CD4-positive, alpha-beta T cell treated with Interleukin-17A for 4 hours (primary cell): ENCODE measurements at places on chromosomes 5 and 9.

GRCh38 chr9:96508227-96508940 is 58.4 kb downstream of the HABP4 start:
- no peak for DNase-seq

DNA sequence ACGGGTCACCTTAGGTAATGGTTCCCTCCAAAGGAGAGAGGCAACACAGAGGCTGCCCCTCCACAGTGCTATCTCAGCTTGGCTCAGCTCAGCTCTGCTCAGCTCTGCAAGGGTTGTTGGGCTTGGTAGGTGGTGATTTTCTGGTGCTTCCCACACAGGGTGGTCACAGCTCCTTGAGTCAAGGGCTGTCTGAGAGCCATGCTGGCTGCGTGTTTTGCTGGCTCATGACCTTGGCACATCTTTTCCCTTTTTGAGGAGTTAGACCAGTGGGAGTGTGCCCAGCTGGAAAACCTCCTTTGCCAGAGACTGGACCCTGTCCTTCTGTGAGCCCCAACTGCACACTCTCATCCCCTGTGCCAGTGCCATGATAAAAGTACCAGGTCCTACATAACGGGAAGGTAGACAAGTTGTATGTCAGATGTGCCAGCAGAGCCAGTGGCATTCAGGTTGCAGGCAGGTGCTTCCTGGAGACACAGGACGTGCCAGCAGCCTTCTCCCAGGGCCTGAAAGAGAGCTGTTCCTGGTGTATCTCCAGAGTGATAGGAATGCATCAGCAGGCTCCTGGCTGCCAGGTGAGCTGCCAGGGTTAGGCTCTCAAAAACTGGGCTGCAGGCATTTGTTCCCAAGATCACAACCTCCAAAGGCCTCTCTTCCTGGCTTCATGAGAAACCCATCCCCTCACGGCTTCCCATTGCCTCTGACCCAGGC is 118.6 kb upstream of the CXCL14 start:
- DNase-seq, result no peak

GRCh38 chr5:129001841-129002526 is 36.7 kb downstream of the SLC27A6 start:
- no peak for DNase-seq

DNA sequence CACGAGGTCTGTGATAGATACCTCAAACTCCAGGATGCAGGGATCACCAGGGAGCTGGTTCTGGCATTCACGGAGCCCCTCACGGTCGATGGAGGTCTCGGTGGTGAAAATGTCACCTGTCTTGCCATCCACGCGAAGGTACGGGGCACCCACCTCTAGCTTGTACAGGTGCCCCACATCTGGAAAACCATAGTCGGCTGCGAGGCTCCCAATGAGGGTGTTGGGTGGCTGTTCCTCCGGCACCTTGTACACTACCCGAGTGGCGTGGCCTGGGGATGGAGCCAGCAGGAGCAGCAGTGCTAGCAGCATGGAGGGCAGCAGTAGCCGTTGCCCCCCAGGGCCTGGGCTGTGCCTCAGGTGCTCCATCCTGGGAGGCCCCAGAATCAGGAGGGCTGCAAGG is 9.2 kb downstream of the PCDH1 start:
- no peak for DNase-seq

DNA sequence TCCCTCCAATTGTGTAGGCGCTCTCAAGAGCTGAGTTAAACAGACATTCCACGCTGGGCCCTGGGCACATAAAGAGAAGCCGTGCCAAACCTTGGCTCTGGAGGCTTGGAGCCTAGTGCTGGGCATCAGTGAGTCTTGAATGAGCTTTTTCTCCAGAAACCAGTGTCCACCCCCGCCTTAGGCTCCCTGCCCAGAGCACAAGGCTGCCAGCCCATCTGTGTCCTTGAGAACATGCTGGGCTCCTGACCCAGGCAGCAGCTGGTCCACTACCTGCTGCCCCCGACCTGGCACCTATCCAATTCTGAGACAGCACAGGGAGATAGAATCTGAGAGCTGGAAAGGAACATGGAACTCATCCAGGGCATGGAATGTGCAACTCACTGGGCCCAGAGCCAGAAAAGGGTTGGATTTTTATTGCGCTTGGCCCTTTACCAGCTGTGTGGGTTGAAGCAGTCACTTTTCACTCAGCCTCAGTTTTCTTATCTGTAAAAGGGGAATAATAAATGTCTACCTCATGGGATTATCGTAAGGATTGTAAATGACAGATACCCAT is 92.4 kb upstream of the CPLX2 start:
- DNase-seq, result no peak

GRCh38 chr9:69549310-69550202 is 122.6 kb downstream of the APBA1 start:
- peak; percentile 15 for DNase-seq

DNA sequence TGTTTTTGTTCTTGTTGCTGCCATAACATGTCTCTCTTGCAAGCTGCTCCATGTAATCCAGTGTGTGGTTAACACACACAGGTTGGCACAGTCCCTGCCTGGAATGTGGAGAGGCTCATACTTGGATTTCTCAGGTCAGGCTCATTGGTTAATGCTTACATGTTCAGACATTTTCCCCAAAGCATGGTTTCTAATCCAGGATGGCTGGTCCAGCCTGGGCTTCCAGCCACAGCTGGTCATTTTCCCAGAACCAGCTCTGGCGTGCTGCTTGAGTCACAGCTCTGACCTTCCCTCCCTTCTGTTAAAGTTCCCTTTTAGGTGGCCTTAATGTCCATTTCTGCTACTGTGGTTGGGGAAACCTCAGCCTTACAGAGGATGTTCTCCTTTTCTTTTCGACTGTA is 294.3 kb downstream of the TAF11L14 start:
- no peak for DNase-seq

- DNase-seq, result no peak
Observed at GRCh38 chr9:120676767-120677402, 37.4 kb downstream of the MEGF9 start.

- peak; percentile 3 for DNase-seq
Observed at GRCh38 chr5:132467287-132467984, 23.1 kb downstream of the IRF1 start.

DNA sequence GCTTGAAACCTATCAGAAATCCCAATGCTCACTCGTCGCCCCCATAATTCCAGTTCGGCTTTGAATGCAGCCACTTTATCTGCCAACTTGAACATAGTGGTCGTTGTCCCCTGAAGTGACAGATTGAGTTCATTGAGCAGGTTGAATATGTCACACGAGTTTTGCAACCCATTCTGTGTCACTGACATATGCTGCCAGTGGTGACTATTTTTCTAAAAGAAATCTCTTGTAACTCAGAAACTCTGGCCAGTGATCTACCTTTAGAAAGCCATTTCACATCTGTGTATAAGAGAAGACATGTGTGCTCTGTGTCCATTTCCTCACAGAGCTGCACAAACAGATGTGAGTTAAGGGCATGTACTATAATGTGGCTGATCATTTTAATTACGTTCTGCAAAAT is 47.0 kb upstream of the LARP1 start:
- no peak for DNase-seq

GRCh38 chr5:39846144-39846543 is 421.4 kb upstream of the DAB2 start:
- no peak for DNase-seq

GRCh38 chr5:40791715-40792139 is 6.4 kb downstream of the PRKAA1 start:
- DNase-seq, result no peak

- no peak for DNase-seq
Observed at GRCh38 chr9:137802021-137802420, 75.6 kb upstream of the CACNA1B start.

DNA sequence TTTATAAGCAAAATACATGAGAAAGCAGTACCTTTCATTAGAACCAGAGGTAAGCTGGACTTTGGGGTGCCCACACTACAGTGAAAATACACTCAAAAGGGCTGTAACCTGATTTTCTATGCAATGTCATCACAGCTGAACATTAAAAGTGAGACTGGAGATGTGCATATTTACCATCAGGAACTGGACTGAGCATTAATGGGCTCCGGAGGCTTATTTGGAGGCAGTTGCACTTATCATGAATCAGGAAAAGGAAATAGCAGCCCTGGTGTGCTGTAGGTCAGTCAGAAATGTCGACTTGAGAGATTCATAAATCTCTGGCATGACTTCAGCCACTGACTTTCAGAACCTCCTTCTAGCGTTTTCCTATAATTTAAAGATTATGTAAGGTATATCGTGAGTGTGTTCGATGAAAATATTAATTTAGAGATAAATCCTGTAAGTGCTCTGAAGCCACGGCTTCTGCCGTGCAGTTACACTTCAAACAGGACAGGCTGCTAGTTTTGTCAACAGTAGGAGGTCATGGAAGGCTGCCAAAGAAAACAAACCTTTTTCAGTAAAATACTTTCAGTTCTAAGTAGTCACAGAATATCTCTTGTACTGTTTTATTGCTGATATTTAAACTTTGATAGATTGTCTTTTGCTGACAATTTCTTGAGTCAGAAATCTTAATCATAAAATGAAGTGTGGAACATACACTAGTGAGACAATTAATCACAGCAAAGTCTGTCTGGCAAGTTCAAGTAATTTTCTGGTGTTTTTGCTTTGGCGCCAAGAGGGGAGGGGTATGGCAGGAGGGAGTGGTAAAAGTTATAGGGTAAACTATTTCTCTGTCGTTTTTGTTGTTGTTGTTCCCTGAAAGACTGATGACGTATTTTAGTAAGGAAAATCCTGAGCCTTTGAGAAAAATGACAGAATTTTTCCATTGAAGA is 939.7 kb downstream of the NR2F1-AS1 start:
- no peak for DNase-seq

- DNase-seq, result no peak
Observed at GRCh38 chr9:89623925-89624420, 19.2 kb downstream of the GADD45G start.

GRCh38 chr5:88401686-88402085 is 133.0 kb upstream of the TMEM161B start:
- no peak for DNase-seq

GRCh38 chr5:56813302-56813701 is 2.0 kb upstream of the MAP3K1 start:
- no peak for DNase-seq

DNA sequence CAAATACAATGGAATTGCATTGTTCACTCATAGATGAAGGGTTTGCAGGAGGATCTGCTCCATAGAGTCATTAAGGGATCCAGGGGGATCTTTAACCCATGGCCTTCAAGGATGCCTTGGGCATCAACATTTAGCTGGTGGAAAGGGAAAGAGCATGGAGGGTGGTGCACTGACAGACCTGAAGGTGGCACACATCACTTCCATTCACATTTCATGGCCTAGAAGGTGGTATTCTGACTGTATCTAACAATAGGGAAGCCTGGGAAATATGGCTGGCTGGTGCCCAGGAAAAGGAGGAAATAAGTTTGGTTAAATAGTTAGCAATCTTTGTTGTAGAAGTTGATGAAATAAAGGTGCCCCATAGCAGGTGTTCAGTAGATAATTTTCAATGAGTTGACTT is 230.2 kb downstream of the CD180 start:
- no peak for DNase-seq

GRCh38 chr9:71770170-71770569 is 1.9 kb upstream of the CEMIP2 start:
- DNase-seq, result no peak

GRCh38 chr5:113292462-113292861 is 142.3 kb downstream of the TSSK1B start:
- DNase-seq, result no peak

GRCh38 chr9:82679472-82679871 is 383.5 kb downstream of the RASEF start:
- no peak for DNase-seq

DNA sequence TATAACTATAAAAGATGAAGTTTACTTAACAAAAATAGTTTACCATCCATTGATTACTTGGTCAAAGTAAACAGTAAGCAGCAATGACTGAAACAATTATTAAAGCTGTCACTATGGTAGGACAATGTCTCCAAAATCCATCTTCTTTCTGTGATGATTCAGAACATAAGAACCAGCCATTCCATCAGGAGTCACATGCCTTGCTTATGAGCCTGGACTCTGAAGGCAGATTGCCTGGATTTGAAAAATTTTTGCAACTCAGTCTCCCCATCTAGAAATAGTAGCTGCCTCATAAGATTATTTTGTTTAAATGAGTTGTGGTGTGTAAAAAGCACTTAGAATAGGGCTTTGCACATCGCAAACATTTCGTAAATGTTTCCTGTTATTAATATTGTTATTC is 136.2 kb downstream of the LIFR start:
- DNase-seq, result no peak

- DNase-seq, result no peak
Observed at GRCh38 chr9:111900151-111900857, 3.7 kb downstream of the UGCG start.

GRCh38 chr9:123266655-123267399 is 1.6 kb downstream of the STRBP start:
- no peak for DNase-seq

- DNase-seq, result no peak
Observed at GRCh38 chr5:91189480-91190313, 193.4 kb downstream of the ARRDC3 start.

- DNase-seq, result no peak
Observed at GRCh38 chr9:79215821-79216220, 355.9 kb upstream of the TLE4 start.

- no peak for DNase-seq
Observed at GRCh38 chr9:109408759-109409462, 88.1 kb upstream of the EPB41L4B start.

GRCh38 chr5:58923355-58923754 is 340.5 kb downstream of the RAB3C start:
- no peak for DNase-seq

DNA sequence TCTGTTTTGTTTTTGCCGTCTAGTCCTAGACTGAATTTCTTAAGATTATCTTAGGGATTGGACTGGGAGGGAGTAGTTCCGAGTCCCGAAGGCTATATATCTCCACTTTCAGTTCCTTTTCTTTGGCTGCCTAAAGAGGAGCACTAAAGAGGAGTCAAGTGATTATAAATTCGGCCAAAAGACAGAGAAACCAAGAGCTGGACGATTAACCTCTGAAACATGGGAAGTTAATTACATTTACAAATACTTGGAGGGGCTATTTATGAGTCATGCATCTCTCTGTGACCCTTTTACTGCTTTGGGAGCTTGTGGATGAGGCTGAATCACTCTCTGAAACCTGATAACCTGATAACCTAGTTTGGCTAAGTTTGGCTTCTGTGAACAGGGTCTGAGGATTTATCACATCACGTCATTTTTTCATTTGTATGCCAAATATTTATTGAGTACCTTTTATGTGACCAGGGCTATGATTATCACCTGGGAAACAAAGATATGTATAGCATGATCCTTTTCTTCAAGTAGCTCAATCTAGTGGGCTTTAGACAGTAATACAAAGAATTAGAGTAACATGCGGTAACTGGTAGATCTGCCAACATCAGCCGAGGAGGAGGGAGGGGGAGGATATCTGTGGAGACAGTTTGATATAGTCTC is 180.9 kb downstream of the CD180 start:
- DNase-seq, result no peak

- DNase-seq, result no peak
Observed at GRCh38 chr5:89232139-89232603, 349.2 kb upstream of the MEF2C start.
